NCI-H2107 (cell line): ENCODE measurements at places on chromosomes 6 and 20.

- no peak for DNase-seq
Measured at GRCh38 chr6:107819964-107820337, 4.2 kb downstream of the SCML4 start.

GRCh38 chr20:19993958-19994669 is 23.0 kb upstream of the NAA20 start:
- DNase-seq, result no peak

DNA sequence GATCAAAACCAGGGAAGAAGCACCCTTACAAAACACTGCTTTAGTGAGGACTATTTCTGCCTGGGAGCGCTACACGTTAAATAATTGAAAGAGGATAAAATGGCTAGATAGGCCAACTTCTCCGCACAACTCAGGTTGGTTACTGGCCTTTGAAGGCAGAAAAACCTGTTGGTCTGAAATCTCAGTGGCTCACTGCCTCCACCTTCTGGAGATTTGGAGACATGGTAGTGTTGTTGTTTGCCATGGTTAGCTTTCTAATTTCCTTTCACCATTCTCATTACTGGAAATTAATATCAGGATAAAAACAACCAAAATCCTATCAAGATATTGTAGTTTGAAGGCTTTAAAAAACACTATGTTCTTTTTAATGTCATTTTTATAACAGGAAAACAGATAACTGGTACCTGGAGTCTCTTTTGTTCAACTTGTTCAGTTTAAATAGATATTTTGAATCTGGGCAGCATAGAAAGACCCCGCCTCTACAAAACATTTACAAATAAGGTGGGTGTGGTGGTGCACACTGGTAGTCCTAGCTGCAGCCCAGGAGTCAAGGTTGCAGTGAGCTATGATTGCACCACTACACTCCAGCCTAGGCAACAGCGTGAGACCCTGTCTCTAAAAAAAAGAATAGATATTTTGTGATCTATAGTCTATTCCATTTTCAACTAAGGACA is 27.5 kb upstream of the BCLAF1 start:
- peak; percentile 55 for DNase-seq

- no peak for DNase-seq
Measured at GRCh38 chr6:621931-622330, 35.0 kb downstream of the HUS1B start.

GRCh38 chr20:40191573-40191972 is 497.5 kb downstream of the MAFB start:
- no peak for DNase-seq

DNA sequence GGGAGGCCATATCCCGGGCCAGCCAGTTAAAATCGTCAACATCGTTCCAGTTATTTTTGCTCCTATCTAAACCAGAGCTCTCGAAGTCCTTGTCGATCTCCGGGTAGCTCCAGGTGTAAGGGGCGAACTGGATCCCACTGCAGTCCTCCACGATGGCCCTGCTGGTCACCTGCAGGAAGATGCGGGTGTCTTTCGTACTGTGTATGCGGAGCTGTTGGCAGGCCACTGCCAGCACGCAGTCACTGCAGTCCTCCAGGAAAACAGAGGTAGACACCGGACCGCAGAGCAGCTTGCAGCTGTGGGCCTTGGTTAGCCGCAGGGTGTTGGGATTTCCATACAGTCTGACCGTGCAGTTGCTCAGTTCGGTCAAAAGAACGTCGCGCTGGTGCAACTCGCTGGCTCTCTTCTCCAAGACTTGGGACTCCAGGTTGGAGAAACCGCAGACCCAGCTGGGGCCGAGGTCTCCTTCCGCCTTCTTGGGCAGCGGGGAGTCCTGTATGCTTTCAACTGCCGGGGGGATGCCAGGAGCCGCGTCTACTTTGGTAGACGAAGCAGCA is 742 bp downstream of the TBCC start:
- no peak for DNase-seq

DNA sequence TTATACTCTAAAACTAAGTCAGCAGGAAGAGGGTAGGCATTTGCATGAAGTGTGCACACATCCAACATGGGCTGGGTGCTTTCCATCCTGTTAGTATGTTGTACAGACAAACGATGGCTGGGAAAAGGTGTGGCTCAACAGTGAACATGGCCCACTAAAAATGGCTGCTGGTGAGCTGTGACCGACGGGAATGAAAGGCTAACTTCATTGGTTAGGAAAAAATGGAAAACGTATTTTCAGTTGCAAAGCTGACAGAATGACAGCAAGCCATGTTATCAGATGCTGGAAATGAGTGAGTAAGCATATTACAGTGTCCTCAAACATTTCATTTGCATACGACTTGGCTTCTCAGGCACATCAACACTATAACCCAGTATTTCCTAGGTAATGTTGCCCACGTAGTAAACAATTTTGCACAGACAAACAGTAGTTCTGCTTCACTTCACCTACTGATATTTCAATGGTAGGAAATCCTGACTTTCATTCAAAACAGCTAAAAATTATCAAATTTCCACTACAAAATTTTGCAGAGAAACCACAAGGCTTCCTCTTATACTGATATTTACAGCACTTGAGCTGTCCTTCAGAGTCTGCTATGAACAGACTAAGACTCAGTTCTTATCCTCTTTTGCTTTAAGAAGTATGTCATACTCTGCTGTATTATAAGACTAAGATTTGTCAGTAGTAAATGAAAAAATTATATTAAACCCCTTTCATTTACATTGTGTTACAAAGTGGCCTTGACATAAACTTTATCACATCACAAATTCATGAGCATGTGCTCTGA is 98.9 kb downstream of the IRF4 start:
- no peak for DNase-seq

GRCh38 chr6:139386404-139386803 is 12.0 kb upstream of the CITED2 start:
- DNase-seq, result no peak

DNA sequence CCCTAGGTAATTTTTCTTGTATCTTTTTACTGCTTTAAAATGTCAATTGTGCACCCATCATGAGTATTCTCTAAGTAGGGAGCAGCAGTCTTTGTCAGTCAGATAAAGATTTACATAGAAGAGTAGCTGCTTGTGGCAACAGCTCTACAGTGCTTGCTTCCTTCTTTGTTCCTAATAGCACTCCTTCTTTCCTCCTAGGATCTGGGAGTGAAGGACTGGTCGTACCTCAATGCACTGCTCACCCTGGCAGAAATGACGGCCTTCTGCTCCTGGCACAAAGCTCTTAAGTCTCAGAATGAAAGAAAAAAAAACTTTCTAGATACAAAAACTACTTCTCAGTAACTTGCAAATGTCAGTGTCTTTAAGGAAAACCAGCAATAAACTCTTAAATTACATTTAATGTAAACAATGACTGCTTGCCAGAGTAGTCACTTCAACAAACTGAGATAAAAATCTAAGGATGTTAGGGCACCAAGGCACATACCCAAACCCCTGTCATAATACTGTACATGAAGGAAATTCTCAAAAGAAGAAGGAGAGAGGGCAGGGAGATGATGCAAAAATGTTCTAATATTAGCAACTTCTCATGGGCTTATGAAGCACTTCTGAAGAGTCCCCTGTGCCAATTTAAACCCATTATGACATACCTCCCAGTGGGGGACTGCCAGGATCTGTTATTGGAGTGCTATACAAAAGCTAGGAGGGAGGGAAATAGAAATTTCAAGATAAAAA is 34.0 kb downstream of the NCOA6 start:
- DNase-seq, result no peak

DNA sequence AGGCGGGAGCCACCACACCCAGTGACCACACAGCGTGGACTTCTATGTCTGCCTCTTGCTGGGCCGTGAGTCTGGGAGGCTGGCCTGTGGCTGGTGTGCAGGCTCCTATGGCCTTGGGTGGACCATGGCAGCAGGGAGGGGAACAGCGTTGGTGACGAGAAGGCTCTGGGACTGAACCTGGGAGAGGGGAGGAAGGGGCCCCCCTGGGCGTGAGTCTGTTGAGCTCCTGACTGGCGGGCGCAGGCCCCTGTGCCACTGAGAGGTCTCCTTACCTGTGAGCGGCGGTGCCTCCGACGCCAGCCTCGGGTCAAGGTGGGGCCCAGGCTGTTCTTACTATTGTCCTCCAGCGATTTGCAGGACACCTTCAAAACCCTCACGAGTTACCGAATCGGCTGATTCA is 12.8 kb upstream of the HELZ2 start:
- DNase-seq, result no peak

GRCh38 chr6:43193929-43194328 is 11.9 kb downstream of the CUL9 start:
- no peak for DNase-seq

DNA sequence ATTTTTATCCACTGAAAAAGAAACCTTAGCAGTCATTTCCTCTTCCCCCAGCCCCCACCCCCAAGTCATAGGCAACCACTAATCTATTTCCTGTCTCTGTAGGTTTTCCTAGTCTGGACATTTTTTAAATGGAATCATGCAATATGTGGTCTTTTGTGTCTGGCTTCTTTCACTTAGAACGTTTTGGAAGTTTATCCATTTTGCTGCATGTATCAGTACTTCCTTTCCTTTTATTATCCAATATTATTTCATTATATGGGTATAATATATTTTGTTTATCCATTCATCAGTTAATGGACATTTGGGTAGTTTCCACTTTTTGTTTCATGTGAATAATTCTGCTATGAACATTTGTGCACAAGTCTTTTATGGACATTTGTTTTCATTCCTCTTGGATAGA is 99.3 kb upstream of the BMP5 start:
- no peak for DNase-seq

GRCh38 chr6:11845664-11846577 is 67.3 kb upstream of the ADTRP start:
- no peak for DNase-seq

GRCh38 chr6:108133594-108134179 is 32.1 kb upstream of the NR2E1 start:
- DNase-seq, result no peak

GRCh38 chr6:94245395-94245794 is 826.0 kb upstream of the EPHA7 start:
- no peak for DNase-seq

DNA sequence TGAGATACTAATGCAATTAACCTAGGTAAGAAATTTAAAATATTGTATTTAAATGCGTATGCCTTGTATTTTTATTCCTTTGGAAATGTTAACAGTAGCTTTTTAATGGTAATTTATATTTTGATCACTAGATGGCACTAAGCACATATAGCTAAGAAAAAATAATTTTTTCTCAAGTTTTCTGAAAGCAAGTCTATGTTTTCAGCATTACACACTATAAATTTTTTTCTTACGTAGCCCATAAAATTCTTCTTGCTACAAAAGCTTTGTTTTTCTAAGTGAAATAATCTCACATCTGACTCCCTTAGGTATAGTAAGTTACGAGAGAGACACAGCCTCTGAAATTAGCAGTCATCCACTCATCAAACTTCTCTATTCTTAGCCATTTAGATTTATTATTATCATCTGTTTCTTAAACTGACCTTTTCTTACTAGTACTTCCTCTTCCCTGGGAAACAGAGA is 35.7 kb downstream of the TSPYL4 start:
- DNase-seq, result no peak

DNA sequence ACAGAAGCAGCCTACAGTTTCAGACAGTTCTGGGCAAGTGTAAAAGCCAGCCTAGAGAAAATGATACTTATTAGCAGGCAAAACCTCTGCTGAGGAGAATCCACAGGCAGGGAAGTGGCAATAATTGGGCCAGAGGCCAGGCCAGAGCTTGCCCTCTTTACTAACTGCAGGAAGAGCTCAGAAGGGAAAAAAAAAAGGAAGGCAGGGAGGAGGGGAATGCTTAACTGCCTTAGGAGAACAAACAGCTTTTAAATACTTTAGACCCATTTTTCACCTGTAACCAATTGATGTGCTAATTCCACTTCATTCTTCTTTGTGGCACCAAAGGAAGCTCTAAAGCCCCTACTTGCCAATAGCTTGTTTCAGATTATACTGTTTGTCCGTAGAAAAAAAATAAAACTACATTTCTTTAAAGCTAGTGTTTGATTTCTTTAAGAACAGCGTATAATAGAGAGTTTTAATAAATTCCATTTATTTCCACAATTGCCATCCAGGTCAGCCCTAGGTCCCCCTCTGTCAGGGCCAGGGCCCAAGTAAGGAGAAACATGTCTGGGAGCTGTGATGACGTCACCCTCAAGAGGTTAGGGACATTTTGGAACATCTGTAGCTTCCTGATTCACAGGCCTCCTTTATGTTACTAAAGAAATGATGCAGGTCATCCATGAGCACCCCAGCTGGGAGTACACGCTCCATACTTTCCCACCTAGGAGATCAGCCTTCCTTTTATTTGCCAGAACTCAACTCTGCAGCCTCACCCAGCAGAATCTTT is 384.3 kb downstream of the CDC5L start:
- DNase-seq, result no peak

DNA sequence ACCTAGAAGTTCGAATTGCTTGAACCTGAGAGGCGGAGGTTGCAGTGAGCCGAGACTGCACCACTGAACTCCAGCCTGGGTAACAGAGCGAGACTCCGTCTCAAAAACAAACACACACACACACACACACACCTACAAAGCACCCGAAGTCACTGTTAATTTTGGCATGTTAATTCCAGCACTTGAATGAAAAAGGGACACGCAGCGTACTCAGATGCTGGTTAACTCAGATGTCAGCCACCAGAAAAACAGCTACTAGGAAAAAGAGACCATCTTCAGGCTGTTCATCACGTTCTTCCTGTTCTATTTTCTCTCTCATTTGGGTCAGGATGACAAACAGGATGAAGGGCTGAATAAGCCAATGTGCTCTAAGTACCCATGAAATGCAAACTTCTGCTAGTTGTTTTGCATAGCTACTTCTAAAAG is 46.9 kb downstream of the BLOC1S5 start:
- no peak for DNase-seq

- peak; percentile 27 for DNase-seq
Measured at GRCh38 chr6:152271776-152272464, 365.2 kb downstream of the SYNE1 start.

- DNase-seq, result no peak
Measured at GRCh38 chr20:57439432-57439831, 48.2 kb downstream of the RBM38 start.

DNA sequence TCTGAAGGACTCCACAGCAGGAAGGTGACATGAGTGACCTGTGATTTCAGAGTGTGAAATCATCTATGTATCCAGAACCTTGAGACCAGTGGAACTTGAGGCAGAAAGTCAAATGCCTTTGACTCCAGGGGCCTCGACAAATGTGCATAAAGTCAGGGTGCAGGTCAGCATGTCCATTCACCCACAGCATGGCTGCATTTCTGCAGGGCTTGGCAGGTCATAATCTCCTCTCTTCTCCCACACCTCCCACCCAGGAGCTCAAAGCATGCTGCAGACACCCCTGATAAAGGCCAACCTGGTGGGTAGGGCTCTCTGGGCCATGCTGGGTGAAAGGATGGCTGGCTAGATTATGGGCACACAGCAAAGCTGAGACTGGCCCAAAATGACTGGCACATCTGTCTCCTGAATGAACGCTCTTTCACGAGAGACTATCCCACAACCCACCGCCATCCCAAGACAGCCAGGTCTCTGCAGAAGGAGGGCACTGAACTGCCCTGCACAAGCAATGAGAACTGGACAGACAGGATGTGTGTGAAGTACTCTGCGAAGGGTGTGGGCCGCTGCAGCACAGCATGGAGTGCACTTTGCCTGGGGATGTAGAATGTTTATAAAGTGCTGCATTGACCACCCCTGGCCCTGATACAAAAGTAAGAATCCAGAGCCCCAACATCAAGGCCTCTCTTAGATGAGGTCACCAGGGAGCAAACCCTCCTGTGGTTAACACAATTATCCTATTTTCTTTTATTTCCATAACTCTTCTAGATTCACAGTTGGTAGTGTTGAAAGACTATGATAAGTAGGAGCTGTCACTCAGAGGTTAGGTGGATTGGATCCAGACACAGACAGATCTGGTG is 78.2 kb upstream of the NXT1 start:
- no peak for DNase-seq

- DNase-seq, result peak; percentile 44
Measured at GRCh38 chr6:3228046-3228671, 706 bp upstream of the TUBB2B start.

GRCh38 chr6:77987035-77987384 is 334.2 kb downstream of the MEI4 start:
- no peak for DNase-seq
